ENCODE measurements at places on chromosomes 16 and 17.

DNA sequence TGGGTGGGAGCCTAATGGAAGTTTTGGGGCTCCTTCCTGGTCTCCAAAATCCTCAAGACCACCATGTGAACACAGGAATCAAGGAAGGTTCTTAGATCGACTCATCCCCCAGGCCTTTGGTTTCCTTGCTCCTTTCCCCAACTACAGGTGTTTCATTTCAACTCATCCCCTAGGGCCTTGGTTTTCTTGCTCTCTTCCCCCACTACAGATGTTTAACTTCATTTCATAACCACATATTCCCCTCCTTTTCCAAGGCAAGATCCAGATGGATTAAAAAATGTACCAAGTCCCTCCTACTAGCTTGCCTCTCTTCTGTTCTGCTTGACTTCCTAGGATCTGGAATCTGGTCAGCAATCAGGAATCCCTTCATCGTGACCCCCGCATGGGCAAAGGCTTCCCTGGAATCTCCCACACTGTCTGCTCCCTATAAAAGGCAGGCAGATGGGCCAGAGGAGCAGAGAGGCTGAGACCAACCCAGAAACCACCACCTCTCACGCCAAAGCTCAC, at the start of gene CCL11:
CCL11 (plus strand) TSS at position 457 of the 507 bp plus-strand sequence. CDS start 67 bp downstream, outside the sequence.
- no peak for DNase-seq

GRCh38 chr16:46918905-46919792, 35.0 kb downstream of the GPT2 start:
- DNase-seq: no peak

DNA sequence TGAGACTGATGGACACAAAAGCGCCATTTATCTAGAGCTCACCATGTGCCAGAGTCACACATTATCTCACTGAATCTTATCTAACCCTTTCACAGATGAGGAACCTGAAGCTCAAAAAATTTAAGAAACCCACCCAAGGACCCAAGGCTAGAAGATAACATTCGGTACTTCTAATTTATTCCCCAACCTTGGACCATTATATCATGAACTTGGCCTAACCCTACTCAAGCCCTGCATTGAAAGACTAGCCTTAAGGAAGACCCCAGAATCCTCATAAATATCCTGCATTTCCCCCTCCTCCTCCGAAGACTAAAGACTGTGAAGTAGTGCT, 548 bp upstream of the DYNC1LI2 start:
- no peak for DNase-seq

DNA sequence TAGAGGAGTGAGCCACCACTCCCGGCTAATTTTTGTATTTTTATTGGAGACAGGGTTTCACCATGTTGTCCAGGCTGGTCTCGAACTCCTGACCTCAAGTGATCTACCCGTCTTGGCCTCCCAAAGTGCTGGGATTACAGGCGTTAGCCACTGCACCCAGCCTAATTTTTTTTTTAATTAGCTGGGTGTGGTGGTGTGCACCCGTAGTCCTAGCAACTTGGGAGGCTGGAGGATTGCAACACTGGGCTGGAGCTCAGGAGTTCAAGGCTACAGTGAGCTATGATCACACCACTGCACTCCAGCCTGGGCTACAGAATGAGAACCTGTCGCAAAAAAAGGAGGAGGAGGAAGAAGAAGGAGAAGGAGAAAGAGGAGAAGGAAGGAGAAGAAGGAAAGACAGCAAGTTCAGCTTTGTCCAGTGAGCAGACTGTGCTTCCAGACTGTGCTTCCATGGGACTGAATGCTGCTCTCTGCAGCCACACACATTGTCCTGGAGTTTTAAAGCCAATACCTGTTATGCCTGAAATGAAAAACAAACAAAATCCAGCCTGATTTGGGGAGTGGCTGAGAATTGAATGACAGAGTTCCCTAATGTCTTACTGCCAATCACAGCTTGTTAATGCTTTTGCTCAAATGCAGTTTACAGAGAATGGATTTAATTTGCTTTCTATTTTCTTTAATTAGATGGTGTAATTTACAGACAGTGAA, 2.8 kb upstream of the TNFRSF13B start:
- DNase-seq: no peak

- no peak for DNase-seq
Observed at GRCh38 chr17:63983320-63983719, 10.6 kb upstream of the SCN4A start.

DNA sequence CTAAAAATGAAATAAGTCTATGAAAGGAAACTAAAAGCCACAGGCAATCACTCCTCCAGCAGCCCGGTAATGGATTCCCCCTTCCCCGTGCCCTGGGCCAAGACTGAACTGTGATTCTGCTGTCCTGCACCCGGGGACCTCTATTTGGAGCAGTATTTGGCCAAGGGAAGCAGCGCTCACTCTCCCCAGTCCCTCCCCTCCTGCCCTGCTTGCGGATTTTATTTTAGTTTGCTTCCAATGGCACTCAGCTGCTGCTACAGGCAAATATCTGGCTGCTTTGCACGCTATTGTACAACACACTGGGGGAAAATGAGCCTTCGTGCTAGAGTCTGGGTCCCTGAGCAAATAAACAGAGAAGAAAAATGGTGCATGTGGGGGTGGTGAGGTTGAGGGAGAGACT, 975.7 kb upstream of the RBFOX1 start:
- DNase-seq: no peak

- no peak for DNase-seq
Observed at GRCh38 chr16:49022351-49022963, 259.2 kb downstream of the CBLN1 start.

DNA sequence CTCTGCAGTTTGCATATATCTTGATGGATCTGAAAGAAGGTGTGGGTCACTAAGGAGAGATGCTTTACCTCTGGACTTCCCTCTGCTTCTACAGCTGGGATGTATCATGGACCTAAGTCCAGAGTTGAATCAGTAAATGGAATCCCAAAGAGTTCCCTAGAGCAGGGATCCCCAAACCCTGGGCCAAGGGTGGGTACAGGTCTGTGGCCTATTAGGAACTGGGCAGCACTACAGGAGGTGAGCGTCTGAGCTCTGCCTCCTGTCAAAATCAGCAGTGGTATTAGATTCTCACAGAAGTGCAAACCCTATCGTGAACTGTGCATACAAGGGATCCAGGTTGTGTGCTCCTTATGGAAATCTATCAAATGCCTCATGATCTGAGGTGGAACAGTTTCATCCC, 39.3 kb downstream of the NKD1 start:
- DNase-seq: no peak

DNA sequence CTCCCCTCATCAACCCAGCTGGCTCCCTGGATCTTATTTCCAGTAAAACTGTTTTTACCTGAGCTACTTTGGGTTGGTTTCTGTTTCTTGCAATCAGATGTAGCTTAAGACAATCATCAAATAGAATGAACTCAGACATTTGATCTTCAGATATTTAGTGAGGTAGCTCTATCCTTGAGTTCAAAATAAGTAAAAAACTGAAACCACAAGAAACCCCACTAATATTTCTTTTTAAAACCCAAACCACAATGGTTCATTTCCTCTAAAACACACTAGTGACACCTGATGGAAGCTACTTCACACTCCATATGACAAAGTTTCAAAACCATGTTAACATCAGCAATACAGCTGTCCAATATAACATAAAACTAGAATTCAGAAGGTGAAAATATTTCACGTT, 37.8 kb downstream of the CACNG1 start:
- no peak for DNase-seq

GRCh38 chr17:82577300-82577699, 57.8 kb downstream of the FOXK2 start:
- no peak for DNase-seq

GRCh38 chr16:22425036-22425801, 50.8 kb upstream of the CDR2 start:
- DNase-seq: peak; percentile 70

- DNase-seq: no peak
Observed at GRCh38 chr16:50570354-50570753, 22.2 kb downstream of the NKD1 start.

- DNase-seq: no peak
Observed at GRCh38 chr16:27220991-27221390, 17.7 kb downstream of the KDM8 start.
